ENCODE measurements at places on chromosomes 7 and 10.

- no peak for DNase-seq
These were observed 153.3 kb downstream of the LRRC4 start for GRCh38 chr7:127877951-127878350.

DNA sequence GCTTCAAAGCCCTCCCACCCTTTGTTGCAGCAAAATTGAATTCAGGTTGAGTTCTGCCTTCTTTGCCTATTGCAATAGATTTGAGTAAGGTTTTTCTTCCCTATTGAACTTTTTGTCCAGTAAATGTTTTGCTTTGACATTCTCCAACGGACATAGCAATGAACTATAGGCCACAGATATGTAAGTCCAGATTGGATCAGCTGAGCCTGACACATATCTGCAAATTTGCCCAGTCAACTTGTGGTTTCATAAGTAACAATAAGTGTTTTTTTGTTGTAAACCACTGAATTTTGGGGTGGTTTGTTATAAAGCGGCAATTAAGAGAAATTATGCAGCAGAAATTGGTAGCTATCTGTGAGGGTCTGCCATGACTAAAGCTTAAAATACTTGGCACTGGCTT, 332.1 kb upstream of the SORCS1 start:
- DNase-seq = no peak

DNA sequence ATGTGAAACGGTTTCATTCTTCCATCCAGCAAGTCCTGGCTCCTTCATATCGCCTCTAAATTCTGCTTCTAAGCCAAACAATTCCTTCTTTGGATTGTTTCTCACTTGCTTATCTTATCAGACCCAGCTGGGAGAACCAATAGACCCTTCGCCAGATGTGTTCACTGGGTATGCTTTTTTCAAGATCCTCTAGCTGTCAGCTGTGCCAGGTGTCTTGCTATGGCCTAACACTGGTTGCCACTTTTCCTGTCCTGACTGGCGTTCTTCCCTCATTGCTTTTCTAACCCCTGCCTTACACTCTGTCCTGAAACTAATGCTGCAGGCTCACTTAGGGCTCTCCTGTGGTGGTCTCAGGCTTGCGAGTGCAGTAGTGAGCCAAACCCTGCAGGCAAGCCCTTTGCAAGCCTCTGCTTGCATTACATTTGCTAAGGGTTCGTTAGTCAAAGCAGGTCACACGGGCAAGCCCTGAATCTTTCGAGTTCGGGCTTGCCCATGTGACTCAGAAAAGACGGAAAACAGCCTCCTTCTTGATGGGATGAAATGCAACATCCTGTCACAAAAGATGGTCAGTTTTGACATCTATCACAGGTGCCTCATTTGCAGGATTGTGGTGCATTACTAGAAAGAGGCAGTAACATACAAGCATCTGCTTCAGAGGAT, 92.8 kb downstream of the VWC2 start:
- no peak for DNase-seq

DNA sequence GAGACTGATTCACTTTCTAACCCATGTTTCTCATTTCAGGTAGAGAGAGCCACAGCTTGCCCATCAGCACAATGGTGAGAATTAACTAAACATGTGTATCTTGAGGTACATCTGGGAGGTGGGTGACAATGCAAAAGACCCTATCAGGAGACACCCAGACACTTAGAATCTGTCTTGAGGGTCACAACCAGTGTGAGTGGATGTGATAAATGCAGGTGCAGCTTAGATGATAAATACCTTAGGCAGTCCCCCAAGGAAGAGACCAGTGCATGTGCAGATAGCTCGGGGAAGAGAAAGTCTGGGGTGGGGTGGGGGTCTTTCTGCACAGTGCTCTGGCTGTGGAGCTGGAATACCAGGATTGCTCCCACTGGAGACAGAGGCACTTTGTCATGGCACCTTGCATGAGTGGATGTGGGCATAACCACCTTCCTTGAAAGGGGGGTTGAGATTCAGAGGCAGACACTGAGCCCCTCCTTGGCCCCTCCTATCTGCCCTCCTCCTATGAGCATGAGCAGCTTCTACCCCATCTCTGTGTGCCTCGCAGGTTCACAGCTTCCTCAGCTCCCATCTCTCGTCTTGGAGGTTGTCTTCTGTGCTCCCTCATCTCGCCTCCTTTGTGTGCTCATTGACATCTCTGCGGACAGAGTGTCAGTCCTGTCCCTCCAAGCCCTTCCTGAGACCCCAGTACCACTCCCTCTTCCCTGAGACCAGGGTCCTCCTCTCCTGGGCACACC, 349.8 kb downstream of the TCERG1L start:
- no peak for DNase-seq

DNA sequence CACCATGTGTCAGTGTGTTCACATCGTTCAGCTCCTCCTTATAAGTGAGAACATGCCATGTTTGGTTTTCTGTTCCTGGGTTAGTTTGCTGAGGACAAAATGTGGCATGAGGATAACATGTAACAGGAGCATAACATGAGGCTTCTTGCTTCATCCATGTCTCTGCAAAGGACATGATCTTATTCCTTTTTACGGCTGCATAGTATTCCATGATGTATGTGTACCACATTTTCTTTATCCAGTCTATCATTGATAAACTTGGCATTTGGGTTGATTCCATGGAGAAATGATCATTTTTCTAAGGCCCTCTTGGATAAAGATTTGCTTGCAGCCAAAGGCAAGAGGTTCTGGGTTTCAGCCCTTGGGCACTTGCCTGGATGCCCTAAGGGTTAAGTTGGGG, 128.5 kb upstream of the ZEB1 start:
- DNase-seq = no peak

- DNase-seq = peak; percentile 18
These were observed at the start of gene CALHM2 for GRCh38 chr10:103451831-103452505. Gene CALHM2 (minus strand): TSS chr10:103452370. CDS start chr10:103449941, 2,429 bp downstream.

DNA sequence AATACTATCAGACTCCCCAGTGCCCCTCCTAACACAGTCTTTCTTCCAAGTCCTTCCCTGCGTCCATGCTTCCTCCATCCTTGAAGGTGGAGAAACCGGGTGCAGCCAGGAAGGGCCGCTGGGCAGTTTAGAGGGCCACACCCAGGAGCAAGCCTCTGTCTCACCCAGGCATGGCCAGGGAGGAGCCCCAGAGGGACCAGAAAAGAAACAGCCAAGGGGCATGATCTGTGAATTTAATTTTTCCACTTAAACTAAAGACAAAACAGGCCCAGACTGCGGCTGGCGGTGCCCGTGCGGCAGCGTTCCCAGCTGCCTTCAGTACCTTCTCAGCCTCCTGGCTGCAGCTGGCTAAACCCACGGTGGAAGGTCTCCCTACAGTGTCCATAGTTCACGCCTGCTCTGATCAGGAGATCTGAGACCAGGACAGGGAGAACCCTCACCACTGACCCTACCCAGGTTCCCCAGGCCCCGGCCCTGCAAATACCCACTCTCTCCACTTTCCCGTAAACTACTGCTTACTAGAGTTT, 12.9 kb downstream of the UNCX start:
- no peak for DNase-seq

All from amygdala (tissue), 56 donors.